ENCODE measurements at places on chromosomes 16 and 17.
A peak's percentile ranks its signal among the peaks of the same experiment; 100 is the strongest.

- DNase-seq: no peak
Observed at GRCh38 chr16:65932350-65933072, 434.0 kb upstream of the CDH5 start.

GRCh38 chr16:58024486-58025350, 836 bp upstream of the MMP15 start:
- DNase-seq: no peak

- no peak for DNase-seq
Observed at GRCh38 chr17:2390199-2390836, 10.5 kb downstream of the MNT start.

DNA sequence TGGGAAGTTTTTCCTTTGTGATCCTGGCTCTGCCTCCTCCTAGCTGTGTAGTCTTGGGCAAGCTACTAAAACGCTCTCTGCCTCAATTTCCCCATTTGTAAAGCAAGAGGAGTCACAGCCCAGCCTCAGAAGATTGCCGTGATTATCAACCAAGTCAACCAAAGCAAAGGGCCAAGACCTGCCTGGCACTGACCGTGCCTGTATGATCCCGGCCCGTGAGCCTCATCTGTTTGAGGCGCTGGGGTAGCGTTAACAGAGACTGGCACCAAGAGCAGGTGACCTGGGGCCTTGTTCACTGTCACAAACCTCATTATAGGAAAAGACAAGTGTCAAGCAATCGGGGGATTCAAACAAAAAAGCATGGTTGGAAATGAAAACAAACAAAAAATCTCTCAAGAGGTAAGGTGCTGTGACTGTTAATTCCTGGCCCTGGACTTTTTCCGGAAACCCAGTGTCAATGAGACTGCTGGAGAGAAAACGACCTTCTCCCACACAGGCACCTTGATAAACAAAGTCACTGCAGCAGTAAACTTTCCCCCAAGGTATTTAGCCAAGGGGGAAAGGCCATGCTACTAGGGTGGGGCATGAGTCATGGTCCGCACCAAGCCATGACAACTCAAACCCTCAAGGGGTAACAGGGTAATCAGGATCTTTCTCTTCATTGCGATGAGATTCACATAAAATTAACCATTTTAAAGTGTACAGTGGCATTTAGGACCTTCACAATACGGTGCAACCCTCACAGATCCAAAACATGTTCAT, 5.4 kb downstream of the MEAK7 start:
- no peak for DNase-seq

- DNase-seq: peak; percentile 8
Observed at GRCh38 chr17:78474614-78475146, 96.2 kb downstream of the PGS1 start.

- DNase-seq: no peak
Observed at GRCh38 chr16:50229149-50229726, 37.1 kb upstream of the ADCY7 start.

DNA sequence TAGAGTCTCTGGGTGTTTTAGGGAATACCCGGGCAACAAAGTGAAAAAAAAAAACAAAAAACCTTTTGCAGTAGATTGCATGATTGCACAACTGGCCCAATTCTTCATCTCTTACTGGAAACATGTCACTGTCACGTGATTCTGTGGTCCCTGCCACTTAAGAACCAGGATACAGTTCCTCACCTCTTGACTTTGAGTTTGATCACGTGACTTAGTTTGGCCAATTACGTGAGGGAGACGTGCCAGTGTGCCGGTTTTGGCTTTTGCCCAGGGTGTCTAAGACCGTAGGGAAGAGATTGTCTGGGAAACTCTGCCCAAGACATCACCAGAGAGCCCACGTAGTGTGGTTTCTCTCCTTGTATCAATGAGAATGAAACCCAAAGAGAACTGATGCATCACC, 88.7 kb downstream of the GRIN2A start:
- DNase-seq: no peak

DNA sequence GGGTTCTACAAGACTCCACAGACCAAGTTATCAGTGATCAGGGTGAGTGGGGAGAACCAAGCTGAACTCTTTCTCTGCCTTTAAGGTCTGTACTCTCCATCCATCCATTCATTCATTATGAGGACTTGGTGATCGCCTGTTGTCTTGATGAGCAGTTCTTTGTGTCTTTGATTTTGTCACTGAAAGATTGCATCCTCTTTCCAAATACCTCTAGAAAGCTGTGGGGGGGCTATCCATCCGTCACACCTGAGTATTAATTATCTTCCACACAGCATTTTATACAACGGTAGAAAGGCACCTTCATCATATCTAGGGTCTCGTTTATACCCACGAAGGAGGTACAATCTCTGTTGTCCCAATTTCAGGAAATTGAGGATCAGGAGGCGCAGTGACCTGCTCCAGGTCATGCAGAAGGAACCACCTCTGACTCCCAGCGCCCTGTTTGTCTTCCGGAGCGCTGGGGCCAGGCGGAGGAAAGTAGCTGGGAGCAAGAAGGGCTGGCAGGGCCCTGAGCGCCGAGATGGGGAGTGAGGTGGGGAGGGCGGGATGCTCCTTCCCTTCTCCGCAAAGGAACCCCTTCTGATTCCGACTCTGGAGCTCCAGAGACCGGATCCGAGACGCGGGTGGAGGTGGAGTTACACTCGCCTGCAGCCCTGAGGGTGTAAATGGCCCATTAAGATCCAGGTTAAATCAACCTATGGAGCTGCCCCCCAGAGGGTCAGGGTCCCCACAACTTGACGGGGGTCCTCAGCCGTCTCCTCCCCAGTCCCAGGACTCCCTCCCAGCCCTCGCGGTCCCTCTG, 605 bp upstream of the ABAT start:
- DNase-seq: no peak

- no peak for DNase-seq
Observed at GRCh38 chr17:48439110-48439850, 9.3 kb upstream of the SKAP1 start.

GRCh38 chr17:61279476-61280145, 120.0 kb upstream of the TBX2 start:
- DNase-seq: no peak

DNA sequence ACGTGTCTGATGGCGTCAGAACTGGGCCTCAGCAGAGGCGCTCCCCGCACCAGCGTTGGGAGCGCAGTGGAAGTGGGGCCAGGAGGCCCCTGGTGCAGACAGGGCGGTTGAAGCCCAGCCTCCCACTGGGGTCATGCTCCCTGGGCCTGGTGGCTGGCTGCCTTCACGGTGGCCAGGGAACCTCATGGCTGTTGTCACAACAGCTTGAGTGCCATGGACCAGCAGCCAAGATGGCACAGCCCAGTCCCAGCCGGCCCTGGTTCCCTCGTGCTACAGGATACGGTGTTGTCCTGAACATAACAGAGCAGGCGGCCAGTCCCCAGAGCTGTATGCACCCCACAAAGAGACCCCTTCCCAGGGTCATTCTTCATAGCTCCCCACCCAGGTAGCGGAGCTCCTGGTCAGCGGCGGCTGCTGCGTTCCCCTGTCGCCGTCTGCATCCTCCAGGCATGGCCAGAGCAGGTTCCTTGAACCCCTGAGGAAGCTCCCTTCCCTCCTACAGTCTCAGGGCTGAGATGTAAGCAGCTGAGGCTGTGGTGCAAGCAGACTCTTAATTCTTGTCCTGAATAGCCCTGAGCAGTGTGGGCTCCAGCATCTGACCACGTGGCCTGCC, 29.7 kb downstream of the NME3 start:
- no peak for DNase-seq

Data from stimulated activated CD8-positive, alpha-beta memory T cell treated with anti-CD3 and anti-CD28 coated beads, Interleukin-7, amount 100 ng/mL, for 24 hours (primary cell).